T1000 (cell line): ENCODE measurements at places on chromosomes 11 and 22.
A peak's percentile ranks its signal among the peaks of the same experiment; 100 is the strongest.

DNA sequence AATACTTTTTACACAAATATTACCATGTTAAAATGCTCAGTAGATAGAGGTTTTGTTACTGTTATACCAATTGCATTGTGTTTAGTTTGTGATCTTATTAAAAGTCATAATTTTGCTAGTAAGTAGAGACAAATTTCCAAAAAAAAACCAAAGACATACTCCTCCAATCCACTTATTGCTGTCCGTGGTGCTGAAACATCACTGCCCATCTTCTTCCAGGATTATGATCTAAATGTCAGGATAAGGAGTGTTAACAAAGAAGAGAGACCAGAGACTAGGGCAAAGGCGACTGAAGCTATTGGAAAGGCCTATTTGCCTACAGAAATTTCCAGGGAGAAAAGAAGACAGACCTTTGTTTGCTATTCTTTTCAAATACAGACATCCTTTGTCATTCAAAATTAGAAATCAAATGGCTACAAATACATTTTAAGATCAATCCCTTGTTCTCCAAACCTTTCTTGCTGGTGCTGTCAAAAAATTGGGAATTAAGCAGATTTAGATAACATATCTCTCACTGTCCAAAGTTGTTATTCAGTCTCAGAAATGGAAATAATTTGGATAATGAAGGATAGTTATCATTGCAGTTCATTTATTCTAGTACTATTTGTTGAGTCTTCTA lies 199.7 kb downstream of the C11orf91 start:
- peak; percentile 4 for DNase-seq

DNA sequence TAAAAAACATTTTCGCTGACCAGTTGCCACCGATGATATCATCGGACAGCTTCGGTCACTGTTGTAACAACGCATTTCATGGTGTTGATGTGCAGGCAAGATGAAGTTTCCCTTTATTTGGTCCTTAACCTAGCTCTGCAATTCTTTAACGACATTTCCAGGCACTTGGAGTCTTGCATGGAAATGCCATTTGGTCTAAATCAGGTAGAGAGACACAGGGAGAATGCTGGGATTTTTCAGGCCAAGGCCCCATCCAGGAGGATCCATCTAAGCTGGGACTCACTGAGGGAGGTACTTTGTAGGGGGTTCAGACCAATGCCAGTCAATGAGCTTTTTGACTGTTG lies 121.5 kb upstream of the RCN1 start:
- DNase-seq, result no peak

DNA sequence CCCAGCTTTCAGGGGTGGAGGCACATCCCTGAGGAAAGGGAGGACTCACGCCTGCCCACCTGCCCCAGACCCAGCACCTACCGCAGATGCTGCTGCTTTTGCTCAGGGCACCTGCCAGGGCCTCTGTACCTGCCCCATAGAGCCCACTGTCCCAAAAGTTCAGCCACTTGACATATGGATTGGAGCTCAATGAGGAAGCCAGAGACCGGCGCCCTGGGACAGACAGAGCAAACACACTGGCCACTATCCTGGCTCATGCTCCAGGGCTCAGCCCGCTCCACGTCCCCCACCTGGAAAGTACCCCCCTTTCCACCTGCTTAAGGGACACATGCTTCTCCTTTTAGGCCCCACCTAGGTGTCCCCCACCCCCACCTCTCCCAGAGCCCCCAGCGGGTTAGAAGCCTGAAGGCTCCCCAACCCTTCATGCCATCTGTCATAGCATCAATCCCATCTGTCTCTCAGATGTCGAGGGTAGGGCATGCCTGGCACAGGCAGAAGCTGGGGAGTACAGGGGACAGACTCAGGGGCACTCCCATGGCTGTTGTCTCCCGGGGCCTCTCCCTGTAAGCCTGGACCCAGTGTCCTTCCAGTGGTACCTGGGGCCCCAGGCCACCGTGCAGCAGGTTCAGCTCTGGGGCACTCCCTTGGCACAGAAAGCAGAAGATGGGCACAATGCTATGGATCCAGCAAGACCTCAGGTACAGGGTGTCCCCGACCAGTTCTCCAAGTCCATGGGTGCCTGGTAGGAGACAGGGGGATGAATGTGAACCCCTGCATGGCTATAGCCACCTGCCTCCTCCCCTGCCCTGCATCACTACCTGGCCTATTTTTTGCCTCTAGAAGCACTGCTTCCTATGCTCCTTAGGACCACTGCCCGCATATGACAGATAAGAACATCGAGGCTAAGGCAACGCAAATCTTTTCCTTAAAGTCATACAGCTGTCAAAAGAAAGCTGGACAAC lies 2.2 kb upstream of the P2RX6 start:
- DNase-seq, result no peak

GRCh38 chr22:37223965-37224551 lies 11.8 kb upstream of the SSTR3 start:
- DNase-seq, result no peak

DNA sequence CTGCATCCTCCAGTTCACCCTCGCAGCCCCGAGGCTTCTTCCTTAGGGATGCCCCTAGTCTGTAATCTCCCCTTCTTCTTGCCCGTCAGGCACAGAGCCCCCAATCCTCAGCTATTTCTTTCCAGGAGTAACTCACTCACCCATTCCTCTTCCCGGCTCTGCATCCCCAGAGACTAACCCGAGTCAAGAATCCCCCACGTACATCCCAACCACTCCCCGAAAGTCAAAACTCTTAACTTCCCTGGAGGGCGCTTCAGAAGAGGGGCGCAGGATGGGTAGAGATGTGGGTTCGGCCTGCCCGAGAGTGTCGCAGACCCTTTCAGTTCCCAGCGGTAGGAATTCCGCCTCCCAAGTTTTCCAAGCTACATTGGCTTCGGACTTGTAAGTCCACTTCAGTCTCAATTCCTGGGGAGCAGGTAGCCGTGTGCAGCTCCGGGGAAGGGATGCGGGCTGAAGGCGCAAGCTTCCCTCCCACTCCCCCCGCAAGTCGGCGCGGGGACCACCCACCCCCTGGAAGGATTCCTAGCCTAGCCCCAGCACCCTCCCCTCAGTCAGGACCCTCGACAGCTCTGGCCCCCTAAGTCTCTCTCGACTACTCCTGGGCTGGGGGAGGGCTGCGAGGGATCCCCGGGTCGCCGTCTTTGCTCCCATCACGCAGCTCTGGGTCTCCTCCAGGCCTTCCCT lies 871 bp downstream of the BDNF start:
- no peak for DNase-seq

GRCh38 chr22:44743247-44743646 lies 9.1 kb upstream of the ARHGAP8 start:
- no peak for DNase-seq

- no peak for DNase-seq
These were observed 2.8 kb downstream of the CREBZF start for GRCh38 chr11:85661972-85662664.

- DNase-seq, result no peak
These were observed 78.3 kb upstream of the MYO18B start for GRCh38 chr22:25663654-25664053.

DNA sequence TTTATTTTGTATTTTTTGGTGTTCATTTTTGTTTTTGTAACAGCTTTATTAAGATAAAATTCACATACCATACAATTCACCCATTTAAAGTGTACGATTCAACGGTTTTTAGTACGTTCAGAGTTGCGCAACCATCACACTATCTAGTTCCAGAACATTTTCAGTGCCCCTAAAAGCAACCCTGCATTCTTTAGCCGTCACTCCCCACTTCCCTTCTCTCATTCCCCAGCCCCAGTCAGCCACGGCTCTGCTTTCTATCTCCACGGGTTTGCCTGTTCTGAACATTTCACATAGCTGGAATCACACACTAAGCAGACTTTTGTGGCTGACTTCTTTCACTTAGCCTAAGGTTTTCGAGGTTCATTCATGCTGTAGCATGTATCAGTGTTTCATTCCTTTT lies 9.6 kb upstream of the KCNQ1OT1 start:
- DNase-seq, result no peak

DNA sequence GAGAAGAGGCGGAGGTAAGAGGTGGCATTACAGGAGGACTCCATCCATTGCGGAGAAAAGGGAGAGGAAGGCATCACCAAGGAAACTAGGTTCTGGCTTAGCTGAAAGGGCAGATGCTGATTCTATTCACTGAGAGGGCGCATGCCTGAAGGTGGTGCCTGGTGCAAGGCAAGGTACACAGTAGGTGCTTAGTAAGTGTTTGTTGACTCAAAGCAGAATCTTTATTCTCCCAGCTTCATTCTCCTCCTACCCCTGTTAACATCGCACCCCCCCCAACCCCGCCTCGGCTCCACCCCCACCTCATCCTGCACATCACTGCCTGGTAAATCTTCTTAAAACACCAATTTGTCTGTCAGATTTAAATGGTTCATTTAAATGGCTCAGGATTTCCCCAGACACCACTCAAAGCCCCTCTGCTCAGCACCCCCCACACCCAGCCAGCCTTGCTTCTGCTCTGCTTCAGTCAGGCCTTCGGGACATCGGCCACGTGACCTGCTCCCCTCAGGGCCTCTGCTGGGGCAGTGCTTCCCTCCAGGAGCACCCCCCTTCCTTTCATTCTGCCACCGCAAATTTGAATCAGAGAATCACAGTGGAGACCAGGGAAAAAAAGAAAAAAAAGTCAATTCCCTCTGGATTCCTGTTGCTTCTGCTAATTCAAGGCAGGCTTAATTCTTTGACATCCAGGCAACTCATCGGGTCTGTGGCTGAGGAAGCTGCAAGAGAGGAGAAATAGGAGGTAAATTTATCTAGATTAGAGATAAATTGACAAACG lies 17.8 kb upstream of the RCN1 start:
- DNase-seq, result no peak
